ENCODE measurements at places on chromosomes 2 and 18. TPM values are rescaled to one million over a fixed set of nuclear protein-coding genes. Genes with fewer than 3 reads are reported as not detected.

DNA sequence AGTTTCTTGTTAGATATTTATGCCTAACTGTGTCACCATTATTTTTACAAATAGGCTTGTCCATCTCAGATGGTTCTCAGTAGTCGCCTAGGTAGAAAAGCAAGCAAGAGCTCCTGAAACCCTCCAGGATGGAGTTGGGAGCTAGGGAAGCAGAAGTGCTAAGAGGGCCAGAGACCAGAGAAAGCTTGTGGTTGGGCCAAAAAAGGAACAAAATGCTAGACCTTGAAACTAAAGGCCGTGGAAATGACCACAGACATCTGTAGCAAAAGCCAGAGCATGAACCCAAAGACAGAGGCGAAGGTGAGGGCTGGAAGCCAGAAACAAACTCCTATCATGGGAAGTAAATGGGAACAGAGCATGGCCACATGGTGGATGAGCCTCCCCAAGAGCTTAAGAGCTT lies 29.9 kb upstream of the RMDN2 start:
- no peak for DNase-seq

DNA sequence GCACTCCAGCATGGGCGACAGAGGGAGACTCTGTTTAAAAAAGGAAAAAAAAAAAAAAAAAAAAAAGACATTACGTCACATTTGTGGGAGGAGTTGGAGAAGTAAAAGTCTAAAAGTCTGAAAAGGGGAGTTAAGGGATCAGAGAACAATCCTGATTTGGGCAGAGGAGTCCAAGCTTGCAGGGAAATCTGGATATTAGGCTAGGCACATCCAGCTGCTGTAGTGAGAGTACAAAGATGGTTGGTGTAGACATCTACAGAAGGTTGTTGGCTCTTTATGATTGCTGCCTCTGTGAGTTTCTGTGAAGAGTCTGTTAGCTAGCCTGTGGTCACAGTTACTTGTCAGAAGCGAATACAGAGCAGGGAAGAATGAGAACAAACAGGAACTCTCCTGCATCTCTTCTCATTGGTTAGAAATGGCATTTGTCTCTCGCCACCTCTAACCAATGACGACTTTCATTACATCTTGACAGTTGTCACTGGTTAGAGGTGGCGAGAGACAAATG lies 3.3 kb upstream of the OSBPL6 start:
- DNase-seq, result no peak

- no peak for DNase-seq
Observed at GRCh38 chr2:41605914-41606313, 441.9 kb upstream of the PKDCC start.

- DNase-seq, result no peak
Observed at GRCh38 chr2:238881353-238882081, 33.6 kb downstream of the TWIST2 start.

DNA sequence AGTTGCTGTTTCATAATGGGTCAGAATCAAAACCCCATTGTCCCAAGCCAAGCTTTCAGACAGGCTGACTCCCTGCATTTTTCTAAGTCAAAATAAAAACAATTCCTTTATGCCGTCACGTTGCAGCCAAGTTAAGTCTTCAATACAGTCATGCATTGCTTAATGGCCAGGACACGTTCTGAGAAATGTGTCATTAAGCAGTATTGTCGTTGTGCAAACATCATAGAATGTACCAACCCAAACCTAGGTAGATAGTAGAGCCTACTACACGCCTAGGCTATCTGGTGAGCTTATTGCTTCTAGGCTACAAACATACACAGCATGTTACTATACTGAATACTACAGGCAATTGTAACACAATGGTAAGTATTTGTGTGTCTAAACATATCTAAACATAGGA lies 160.4 kb upstream of the FOSL2 start:
- DNase-seq, result no peak

GRCh38 chr2:181305301-181306123 lies 151.7 kb upstream of the ITGA4 start:
- no peak for DNase-seq

DNA sequence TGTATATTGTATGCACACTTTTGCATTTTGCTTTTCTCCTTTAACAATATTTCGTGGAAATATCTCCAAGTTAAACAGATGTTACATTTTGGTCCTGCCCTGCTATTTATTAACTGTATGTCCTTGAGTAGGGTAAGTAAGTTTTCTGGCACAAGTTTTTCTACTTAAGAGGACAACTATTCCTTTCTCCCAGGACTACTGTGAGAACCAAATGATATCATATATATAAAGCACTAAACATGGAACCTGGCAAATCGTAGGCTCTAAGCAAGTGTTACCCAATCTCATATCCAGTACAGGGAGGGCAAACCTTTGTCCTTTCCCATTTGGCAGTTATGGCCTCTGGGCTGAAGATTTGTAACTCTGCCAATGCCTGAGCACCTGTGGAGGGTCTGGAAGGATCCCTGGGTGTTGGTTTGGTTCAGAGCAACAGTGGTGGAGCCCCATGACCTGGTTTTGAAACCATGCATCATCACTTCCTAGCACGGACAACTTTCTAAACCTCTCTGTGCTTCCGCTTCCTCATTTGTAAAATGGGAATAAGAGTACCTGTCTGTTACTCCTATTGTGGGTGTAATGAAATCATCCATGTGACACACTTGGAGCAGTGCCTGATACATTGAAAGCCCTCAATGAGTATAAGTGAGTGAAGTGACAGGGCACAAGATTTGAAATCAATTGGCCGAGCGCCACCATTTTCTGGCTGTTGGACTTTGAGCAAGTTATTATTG lies 28.3 kb upstream of the ICOS start:
- no peak for DNase-seq

GRCh38 chr18:54742659-54743604 lies 85.3 kb upstream of the RAB27B start:
- DNase-seq, result peak; percentile 86

GRCh38 chr2:105924932-105925331 lies 180.2 kb downstream of the NCK2 start:
- DNase-seq, result no peak

DNA sequence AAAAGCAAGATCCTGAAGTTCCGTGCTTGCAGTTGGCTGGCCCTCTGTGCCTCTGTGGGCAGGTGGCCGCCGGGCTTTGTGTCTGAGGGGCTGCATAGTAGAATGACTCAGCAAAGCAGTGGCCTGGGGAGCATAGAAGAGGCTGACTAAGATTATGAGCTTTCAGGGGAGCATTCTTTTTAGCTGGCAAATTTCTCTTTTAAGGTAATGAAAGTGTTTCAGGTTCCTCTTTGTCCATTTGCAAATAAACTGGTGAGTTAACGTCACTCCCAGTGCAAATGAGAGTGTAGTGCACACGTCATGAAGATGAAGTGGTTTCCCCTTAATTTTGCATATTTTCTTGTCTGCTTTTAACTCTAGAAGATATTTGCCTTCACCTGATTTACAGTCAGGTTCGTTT lies 98.6 kb downstream of the BCL2L11 start:
- no peak for DNase-seq

- DNase-seq, result no peak
Observed at GRCh38 chr2:112314856-112315255, 39.5 kb downstream of the ZC3H6 start.

GRCh38 chr2:136486115-136486514 lies 279.2 kb upstream of the THSD7B start:
- DNase-seq, result no peak

DNA sequence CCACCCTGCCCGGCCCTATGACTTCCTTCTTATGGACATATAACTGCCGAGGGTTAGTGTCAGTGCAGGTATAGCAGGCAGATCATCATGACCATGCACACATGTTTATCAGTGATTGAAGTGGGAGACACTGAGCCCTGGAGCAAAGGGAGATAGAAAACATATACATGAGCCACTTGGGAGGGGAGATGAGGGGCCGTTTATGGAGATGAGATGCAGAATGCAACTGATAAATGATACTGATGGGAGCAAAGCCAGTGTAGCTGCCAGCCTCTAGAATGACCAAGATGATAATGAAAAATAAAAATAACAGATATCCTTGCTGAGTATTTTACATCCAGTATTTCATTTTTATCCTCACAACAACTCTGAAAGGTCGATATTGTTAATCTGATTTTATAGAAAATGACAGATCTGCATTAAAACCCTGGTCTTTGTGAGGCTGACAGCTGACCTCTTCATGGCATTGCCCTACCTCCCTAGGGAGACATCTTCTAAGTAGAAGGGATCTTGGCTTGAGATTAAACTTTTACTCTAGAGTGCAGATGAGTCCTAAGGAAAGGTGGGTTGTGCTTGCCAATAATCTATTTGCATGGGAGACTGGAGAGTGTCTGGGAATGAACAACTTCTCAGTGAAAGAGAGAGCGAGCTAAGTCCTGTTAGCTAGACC lies 178.4 kb upstream of the LHCGR start:
- no peak for DNase-seq

FOXD4L1 gene
- 0.18 TPM for total RNA-seq

LOXHD1 gene
- total RNA-seq, result 0.31 TPM

EFR3B gene
- total RNA-seq, result 6.5 TPM

CEP192 gene
- 33.5 TPM for total RNA-seq

HOXD3 gene
- not detected for total RNA-seq

EXOC6B gene
- 127 TPM for total RNA-seq

ZSWIM2 gene
- not detected for total RNA-seq
